ENCODE measurements at places on chromosomes 1 and 21.

GRCh38 chr21:31530897-31531705 is 128.4 kb upstream of the SOD1 start:
- DNase-seq, result no peak

DNA sequence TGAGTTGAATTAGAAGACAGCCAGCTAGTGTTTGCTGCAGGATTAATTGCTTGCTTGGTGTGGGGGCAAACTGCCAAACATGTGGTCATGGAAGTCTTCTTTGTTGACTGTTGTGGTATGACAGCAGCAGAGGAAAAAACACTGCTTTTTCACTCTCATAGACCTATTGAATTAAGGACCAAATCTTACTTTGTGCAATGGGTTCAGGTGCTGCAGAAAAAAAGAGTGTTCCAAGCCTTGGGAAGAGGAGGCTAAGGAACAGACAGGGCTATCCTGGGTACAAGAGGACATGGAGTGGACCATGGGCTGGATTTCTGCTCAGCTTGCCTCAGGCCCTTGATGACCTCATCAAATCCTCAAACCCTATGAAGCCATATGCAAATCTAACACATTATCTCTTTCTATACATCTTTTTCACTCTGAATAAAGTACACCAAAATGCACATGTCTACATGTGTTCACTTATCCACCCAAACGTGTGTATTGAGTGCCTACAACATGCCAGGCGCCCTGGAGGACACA is 61.5 kb downstream of the SIPA1L2 start:
- DNase-seq, result no peak

- DNase-seq, result no peak
These were observed 4.2 kb downstream of the FLAD1 start for GRCh38 chr1:154987326-154987725.

- no peak for DNase-seq
These were observed 2.5 kb upstream of the JUN start for GRCh38 chr1:58786184-58786926.

GRCh38 chr1:54487571-54488050 is 60.4 kb upstream of the ACOT11 start:
- DNase-seq, result no peak
